COLO829 (cell line): ENCODE measurements at places on chromosomes 12 and 14.

- no peak for DNase-seq
Measured at GRCh38 chr12:3644104-3644503, 108.8 kb downstream of the CRACR2A start.

DNA sequence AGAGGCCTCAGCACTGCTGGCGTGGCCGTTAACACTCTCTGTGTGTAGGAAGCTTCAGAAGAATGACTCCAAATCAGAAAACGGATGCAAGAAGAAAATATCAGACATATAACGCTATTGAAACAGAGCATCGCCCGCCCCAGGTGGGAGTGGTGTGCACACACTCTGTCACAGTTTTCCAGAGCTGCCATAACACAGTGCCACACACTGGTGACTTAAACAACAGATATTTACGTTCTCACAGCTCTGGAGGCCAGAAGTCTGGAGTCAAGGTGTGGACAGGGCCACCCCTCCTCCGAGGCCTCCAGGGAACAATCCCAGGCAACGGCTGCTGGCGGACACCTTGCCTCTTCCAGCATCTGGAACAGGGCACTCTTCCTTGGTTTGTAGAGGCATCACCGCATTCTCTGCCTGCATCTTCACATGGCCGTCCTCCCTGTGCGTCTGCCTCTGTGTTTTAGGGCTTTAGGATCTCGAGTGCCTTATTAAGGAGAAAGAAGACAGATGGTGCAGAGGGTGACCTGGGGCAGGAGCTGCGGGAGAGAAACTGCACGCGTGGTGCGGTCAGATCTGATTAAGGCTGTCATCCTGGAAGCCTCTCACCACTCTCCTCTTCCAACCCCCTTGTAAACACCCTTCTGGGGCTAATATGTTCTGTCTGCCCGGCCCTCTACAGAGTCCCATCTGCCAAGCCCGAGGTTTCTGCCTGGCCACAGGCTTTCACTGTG, 141.0 kb downstream of the SLC15A4 start:
- no peak for DNase-seq

GRCh38 chr12:57840726-57841125, 5.8 kb downstream of the CTDSP2 start:
- DNase-seq, result no peak

- DNase-seq, result no peak
Measured at GRCh38 chr12:50824914-50825313, 17.8 kb upstream of the TMPRSS12 start.

DNA sequence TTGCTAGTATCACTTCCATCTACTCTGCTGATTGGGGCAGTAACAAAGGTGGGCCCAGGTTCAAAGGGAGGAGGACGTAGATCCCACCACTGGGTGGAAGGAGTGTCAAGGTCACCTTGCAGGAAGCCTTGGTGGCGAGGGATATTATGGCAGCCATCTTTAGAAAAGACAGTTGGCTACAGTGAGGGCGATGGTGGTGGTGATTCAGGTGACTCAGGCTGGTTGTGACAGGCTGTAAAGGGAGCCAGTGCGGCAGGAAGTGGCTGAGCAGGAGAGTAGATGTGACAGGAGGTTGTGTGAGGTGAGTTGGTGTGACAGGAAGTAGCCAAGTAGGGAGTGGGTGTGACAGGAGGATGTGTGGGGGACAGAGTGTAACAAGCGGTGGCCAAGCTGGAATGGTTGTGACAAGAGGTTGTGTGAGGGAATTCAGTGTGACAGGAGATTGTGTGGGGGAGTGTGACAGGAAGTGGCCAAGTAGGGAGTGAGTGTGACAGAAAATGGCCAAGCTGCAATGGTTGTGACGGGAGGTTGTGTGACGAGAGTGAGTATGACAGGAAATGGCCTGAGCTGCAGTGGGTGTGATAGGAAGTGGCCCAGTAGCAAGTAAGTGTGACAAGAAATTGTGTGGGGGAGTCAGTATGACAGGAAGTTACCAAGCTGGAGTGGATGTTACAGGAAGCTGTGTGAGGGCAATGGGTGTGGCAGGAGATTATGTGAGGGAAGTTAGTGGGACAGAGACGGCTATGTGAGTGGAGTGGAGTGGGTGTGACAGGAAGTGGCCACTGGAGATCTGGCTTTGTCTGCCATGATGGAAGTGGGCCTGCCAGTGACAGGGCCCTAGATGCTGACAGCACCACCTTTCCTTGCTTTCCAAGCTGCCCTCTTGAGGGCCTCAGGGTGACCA, 136.5 kb upstream of the MYL2 start:
- no peak for DNase-seq

GRCh38 chr12:45415393-45415817, 199.5 kb downstream of the ANO6 start:
- DNase-seq, result peak; percentile 91

DNA sequence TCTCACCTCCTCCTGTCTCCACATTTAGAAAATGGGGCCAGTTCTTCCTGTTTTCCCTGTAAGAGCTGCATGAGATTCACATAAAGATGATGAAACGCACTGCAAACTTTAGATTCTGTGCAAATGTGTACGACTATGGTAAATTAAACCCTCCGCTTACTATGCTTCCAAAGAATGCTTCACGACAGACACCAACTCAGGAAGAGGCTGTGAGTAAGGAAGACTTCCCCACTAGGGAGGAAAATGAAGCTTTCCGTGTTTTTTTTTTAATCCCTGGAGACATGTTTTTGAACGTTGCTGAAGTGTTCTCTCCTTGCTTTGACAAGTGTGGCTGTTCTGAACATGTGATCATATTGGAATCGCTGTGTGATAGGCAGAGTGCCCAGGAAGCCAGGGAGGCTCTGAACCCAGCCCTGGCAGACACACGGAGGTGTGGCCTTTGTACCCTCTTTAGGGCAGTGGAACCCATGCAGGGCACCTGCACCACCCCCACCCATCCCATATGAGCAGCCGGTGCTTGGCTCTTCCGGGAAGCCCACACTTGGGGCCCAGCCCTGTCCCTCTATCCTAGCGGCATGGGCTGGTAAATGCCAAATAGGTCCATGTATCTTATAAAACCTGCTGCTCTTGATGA, 7.5 kb upstream of the SYNE3 start:
- DNase-seq, result no peak

- DNase-seq, result no peak
Measured at GRCh38 chr12:2627835-2628191, 167.0 kb upstream of the FKBP4 start.

DNA sequence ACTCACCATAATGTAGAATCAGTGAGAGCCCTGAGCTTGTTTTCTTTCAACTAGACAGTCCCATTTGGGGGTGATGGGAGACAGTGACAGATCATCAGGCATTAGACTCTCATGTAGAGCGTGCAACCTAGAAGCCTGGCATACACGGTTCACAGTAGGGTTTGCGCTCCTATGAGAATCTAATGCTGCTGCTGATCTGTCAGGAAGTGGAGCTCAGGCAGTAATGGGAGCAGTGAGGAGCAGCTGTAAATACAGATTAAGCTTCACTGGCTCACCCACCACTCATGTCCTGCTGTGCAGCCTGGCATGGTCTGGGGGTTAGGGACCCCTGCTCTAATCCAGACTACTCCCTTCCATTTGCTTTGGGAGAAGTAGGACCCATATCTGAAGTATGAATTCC, 55.6 kb downstream of the FNTB start:
- DNase-seq, result no peak

DNA sequence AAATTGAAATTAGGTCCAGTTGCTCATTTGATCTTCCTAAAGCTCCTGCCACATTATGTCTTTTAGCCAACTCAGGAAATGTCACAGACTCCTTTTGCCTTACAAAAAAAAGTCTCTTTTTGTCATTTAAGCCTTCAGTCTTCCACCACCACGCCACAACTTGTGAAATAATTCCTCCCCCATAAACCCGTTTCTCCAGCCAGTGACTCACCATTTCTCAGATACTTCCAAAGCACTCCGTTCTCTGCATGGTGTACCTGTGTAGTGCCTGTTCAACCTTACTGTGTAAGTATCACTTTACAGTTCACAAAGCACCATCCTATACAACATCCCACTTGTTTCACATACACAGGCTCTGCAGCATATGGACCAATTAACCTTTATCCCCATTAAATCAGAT, 139.5 kb upstream of the AEBP2 start:
- DNase-seq, result no peak

DNA sequence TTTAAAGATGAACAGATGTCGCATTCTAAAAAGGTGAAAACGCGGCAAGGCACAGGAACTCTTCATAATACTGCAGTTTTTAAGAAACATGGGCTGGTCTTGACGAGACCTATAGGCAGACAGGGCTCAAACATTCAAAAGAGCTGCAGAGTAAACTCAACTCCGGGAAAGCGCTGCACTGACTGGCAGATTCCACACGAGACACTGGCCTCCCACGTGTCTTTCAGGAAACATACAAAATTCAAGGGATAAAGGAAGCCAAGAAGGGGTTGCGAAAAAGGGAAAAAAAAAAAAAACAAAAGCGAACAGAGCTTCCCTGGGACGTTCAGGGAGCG, 614 bp upstream of the ARF6 start:
- DNase-seq, result peak; percentile 90

GRCh38 chr12:102061096-102061559, 663 bp downstream of the WASHC3 start:
- DNase-seq, result no peak

DNA sequence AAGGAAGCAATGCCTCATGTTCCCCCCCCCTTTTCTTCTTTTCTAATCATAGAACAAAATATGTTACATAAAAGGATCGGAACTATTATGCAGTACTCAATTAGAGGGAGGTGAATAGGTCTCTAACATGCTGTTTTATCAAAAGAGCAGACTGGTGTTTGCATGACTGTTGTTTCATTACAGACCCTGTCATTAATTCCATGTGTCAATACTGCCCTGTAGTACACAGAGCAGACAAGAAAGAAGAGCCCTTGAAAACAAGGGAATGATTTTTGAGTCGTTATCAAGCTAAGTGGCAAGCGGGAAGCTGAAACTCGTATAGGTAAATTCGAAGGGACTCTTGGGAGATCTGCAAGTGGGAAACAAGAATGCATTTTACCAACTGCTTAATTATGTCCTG, 76.9 kb upstream of the TMEM263 start:
- no peak for DNase-seq

DNA sequence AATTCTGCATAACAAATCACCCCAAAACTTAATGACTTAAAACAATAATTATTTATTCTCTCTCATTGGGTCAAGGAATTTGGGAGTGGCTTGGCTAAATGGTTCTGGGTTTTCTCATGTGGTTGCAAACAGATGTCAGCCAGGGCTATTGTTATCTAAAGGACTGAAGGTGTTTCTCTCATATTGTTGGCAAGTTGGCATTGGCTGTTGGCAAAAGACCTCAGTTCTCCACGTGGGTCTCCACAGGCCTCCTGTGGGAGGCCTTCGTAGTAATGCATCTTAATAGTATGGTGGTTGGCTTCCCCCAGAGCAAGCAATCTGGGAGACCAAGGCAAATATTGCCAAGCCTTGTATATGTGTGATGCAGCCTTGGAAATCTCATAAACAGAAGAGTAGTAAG, 14.4 kb downstream of the GALNT16 start:
- DNase-seq, result no peak

DNA sequence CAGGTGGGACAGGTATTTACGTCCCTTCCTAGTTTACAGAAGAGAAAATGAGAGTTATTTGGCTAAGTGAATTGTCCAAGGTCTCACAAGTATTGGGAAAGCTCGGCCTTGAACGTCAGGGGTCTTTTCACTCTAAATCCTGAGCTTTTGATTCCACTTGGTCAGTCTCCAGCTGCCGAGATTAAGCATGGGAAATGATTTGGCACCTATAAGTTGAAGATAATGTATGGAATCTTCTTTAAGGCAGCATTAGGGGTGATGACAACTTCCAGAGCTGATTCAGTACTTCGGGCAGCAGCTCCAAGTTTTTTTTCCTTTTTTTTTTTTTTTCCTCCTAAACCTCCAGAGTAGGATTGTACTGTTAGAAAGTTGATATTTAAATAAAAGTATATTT, 722 bp downstream of the FAM234B start:
- peak; percentile 29 for DNase-seq

GRCh38 chr14:29805415-29806123, 122.1 kb downstream of the PRKD1 start:
- peak; percentile 73 for DNase-seq

DNA sequence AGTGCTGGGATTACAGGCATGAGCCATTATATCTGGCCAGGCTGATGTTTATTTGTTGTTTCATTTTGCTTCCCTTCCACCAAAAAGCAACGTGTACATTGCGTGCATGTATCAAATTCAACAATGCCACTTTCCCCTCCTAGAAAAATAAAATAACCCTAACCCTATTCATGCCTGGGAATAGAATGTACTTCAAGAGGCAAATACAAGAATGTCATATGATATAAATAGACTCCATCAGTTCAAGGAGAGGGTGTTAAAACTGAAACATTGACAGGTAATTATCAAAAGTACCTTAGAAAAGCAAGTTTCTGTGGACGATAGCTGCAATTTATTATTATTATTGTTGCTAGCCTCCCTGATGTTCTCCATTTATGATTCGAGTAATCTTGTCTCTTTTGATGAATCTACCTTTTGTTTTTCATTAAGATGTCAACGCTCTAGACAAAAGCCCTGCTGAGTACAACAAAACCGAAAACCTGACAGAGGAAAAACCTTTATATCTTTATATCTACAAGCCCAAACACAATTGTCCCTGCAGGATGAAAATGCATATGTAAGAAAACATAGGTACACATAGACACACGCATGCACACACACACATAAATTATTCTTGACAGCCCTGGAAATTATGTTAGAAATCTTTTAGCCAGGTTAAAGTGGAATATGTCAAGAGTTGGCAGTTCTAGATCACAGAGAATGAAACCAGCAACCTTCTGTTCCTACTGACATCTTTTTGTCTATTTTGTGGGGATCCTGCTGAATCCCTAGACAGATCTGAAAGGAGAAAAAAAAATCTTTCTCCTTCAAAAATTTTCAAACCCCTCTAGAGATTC, 98.9 kb downstream of the BTG1 start:
- DNase-seq, result no peak

- DNase-seq, result no peak
Measured at GRCh38 chr14:50059763-50060616, 56.4 kb downstream of the VCPKMT start.

DNA sequence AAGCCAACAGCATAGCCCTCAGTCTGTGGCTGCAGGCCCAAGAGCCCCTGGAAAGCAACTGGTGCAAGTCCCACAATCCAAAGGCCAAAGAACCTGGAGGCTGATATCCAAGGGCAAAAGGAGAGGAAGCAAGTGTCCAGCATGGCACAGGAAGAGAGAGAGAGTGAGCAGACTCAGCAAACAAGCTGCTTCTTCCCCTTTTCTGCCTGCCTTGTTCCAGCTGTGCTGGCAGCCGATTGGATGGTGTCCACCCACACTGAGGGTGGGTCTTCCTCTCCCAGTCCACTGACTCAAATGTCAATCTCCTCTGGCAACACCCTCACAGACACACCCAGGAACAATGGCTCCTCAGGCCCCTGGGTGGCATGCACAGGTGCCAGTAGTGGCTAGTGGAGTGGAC, 33.5 kb downstream of the SMCO2 start:
- DNase-seq, result no peak
